ENCODE measurements at places on chromosomes 5 and 9.

- DNase-seq: no peak
These were observed 3.0 kb downstream of the GRK6 start for GRCh38 chr5:177429248-177430040.

DNA sequence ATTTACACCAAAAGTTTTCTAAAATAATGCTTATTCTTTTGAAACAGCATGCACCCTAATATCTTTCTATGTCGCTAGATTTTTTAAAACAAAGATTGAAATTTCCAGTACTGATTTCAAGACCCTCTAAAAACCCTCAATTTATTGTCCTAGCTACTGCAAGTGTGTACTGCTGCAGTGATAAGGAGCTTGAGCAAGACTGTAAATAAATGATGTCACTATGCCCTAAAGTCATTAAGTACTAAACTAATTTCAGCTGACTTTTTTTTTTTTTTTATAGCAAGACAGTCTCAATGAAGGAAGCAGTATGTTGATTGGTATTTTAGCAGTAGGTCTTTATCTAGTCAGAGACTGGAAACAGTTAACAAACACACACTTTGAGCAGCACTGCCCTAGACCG, 12.2 kb upstream of the MIER3 start:
- DNase-seq: no peak

DNA sequence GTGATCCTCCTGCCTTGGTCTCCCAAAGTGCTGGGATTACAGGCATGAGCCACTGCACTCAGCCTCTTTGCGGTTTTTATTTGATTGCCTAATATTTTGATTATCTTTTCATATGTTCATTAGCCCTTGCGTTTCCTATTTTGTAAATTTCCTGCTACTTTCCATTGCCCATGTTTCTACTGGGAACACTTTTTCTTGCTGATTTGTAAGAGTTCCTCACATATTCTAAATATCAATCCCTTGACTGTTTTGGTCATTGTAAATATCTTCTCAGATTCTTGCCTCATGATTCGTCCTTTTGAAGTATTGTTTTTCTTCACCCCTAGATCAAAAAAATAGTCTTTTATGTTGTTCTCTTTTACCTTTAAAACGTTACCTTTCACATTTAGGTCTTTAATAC, 37.9 kb upstream of the TTC1 start:
- DNase-seq: no peak

DNA sequence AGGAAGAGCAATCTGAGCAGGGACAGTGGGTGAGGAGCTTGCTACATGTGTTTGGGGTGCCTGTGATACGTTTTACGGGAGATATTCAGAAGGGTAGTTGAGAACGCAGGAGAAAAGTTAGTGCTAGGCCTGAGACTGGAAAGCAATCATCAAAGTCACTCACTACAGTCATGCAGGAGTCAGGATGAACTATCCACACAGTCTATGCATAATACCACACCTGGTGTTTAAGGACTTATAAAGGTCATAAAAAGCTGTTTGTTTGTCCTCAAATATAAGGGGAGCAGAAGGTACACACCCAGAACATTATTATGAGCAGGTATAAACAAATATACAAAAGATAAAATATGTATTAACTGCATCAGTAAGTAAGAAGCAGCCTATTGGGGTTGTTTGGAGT, 176.6 kb downstream of the GNA14 start:
- no peak for DNase-seq

DNA sequence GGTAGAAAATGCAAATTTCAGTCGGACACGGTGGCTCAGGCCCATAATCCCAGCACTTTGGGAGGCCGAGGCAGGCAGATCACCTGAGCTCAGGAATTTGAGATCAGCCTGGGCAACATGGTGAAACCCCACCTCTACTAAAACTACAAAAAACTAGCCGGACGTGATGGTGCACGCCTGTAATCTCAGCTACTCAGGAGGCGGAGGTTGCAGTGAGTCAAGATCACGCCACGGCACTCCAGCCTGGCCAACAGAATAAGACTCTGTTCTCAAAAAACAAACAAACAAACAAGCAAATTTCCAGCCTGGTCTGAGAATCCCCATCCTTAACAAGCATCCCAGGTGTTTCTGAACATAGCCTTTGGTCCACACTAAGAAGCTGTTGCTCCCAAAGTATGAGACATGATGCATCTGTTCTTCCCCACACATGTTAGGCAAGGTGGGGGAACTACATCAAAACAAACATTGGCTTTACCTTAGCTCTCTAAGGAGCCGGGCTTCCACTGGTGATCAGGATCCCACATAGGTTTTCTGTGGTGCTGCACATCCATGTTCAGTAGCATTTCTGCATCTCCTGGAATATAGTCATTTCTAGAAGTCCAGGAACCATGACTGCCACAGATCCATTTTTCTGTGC, 92.5 kb upstream of the DMRT1 start:
- DNase-seq: no peak

DNA sequence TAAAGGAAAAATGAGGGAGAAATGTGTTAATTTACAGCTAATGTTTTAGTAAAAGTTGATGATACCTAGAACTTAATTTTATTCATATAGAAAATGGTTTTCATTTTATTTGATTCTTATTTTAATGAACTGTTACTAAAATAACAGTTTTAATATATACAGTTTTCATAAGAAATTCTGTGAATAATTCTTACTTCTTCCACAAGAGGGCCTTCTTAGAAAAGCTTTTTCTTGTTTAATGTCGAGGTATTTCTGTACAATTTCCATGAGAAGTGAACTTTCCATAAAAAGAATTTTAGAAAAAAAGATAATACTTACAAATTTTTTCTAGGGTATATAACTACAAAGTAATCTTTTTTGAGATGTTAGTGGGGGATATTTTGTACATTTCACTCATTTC, 73.9 kb downstream of the KLF9 start:
- no peak for DNase-seq
